Skeletal muscle cell (primary cell): ENCODE measurements at places on chromosomes 3 and 15.

- no peak for DNase-seq
These were observed 838.3 kb upstream of the ROBO1 start for GRCh38 chr3:80606073-80606472.

DNA sequence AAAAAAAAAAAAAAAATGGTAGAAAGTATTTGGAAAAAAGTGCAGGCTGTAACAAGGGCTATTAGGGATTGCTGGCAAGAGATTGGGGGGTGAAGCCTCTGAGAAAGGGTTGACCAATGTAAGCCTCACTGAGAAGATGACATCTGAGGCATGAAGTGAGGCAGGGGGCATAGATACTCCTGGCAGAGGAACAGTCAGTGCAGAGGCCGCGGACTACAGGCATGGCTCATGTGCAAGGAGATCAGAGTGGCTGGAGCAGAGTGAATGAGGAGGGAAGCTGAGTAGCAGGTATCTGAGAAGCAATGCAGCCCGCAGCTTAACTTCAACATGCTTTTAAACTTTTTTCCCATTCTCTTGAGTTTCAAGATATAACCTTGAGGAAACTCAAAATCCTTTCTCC is 5.4 kb downstream of the FBXL22 start:
- DNase-seq = no peak

DNA sequence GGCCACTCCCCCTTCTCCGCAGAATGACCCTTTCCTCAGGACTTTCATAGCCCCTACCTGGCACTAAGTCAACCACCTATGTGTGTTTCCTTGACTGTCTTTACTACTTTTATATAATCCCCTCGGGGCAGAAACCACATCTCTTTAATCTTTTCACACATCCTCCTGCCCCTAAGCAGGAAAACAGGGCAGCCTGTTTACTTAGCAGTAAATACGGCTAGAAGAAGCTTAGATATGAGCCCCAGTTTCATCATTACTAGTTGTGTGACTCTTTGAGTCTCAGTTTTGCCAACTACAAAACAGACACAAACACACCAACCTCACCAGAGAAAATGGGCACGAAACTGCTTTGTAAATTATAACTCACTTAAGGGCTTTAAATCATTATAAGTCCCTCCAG is 98.3 kb downstream of the CYP19A1 start:
- DNase-seq = no peak

GRCh38 chr15:70095408-70096214 is 2.1 kb downstream of the TLE3 start:
- DNase-seq = no peak

- no peak for DNase-seq
These were observed 25.8 kb downstream of the NAALADL2 start for GRCh38 chr3:174884776-174885568.

- DNase-seq = no peak
These were observed 56.5 kb upstream of the ABHD17C start for GRCh38 chr15:80638553-80639167.
